ENCODE measurements at places on chromosomes 3 and 15. TPM values are rescaled to one million over a fixed set of nuclear protein-coding genes. Genes with fewer than 3 reads are reported as not detected.

DNA sequence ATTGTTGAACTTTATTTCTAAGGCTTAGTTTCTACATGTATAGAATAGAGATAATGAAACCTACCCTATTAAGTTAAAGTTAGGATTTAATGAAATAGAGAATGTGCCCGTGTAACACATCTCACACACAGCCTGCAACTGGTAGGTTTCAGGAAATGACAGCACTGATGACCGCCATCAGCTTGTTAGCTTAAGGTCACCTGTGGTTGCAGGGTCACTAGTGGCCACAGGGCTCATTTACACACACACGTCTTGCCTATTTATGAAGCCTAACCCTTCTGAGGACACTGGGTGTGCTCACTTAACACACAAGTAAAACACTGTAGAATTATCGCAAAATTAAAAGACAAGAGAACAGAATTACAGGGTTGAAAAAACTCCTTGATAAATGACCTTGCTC lies 20.1 kb downstream of the CHRM5 start:
- no peak for DNase-seq

DNA sequence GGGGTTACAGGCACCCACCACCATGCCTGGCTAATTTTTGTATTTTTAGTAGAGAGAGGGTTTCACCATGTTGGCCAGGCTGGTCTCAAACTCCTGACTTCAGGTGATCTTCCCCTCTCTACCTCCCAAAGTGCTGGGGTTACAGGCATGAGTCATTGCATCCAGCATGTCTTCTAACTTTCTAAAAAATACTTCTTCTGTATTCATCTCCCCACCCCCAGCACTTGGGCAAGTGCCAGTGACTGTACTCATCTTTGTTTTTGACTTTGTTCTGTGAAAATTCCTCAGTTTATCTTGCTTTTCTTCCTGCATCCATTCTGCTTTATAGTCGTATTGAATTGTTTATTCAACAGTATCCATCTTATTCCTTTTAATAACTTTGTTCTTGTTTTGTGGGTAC lies 47.6 kb downstream of the ARIH1 start:
- no peak for DNase-seq

DNA sequence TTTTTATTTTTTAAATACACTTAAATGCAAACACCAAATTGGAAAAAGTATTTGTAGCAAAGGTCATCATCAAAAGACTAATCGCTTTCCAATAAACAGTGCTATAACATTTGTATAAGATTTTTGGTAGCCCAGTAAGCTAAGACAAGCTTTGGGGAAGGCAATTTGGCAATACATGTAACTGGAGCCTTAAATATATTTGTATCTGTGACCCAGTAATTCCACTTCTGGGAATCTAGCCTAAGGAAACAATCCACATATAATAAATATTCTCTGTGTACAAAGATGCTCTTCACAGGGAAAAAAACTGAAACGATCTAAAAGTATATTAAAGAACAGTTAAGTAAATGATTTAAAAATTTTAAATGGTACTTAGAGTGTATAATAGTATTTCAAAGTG lies 65.5 kb upstream of the TJP1 start:
- DNase-seq = no peak

TNNC1 gene
- polyA plus RNA-seq = 671 TPM

DNA sequence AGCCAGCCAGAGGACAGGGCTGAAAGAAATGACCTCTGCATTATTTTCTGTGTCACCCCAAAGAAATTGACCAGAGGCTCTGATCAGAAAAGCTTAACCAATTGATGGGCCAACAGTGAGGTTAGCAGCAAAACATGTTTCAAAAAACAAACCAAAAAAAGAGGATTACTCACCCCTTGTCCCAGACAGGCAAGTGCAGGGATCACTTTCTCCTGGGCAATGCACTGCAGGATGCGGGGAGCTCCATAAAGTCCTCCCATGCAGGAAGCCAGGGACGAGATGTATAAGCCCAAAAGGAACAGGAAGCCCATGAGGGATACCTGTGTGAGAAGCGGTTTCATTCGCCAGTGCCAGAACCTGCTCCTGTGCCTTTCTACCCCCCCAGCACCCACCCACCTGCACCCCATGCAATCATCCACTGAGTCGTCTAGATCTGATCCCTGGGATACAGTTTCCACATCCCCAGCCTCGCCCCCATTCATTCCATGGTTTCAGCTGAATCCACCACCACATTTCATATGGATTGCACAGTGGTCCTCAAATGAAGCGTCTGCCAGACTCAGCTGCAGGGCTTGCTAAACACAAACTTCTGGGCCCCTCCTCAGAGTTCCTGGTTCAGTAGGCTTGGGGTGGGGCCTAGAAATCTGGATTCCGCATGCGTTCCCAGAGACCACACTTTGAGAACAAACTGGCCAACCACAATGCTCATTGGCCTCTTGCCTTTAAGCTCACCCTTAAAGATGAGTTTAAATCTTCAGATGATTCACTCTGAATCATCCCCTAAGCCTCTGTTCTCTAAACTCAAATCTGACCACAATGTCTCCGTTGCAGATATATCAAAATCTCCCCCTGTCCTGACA lies 54.4 kb upstream of the HEG1 start:
- no peak for DNase-seq
